ENCODE measurements at places on chromosomes 5 and 9. TPM values are rescaled to one million over a fixed set of nuclear protein-coding genes. Genes with fewer than 3 reads are reported as not detected.

- DNase-seq = peak; percentile 18
Measured at GRCh38 chr9:133762488-133763271, 24.5 kb upstream of the SARDH start.

GRCh38 chr9:136849038-136849959 is at the start of gene PHPT1:
PHPT1 (plus strand) TSS chr9:136849409; CDS start chr9:136849431, 22 bp downstream.
- DNase-seq = peak; percentile 97

GRCh38 chr9:69370430-69370829 is 45.4 kb downstream of the ENTREP1 start:
- no peak for DNase-seq

DNA sequence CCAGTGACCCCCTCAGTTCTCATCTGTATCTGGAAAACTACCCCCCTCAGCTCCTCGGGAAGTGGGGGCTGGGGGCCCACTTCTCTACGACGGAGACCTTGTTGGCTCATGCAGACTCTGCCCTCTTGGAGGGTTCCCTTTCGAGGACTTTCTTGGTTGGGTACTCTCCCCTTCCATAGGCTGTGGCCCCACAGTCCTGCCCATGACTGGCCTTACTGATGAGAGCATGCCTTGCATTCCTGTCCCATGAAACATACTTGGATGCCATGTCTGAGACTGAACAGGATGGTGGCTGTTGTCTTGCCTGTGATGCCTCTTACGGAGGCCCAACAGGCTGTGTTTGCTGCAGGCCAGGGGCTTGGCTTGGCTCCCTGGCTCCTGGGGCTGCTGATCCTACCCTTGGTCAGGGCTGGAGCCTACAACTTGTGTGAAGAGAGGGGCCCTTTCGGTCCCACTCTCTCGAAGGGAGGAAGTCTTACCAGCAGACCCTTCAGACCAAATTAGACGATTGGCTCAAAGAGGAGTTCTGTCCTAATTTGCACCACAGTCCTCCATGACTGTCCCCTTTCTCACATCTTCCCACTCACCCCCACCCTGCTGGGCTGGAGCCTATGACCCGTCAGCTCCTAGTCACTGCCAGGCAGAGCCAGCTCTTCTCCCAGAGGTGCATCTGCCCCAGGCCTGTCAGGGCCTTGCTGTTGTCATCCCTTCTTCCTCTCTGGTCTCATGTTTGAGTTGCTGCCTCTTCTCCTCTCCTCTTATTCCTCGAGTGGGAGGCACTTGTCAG is 109.9 kb downstream of the CACNA1B start:
- DNase-seq = no peak

DNA sequence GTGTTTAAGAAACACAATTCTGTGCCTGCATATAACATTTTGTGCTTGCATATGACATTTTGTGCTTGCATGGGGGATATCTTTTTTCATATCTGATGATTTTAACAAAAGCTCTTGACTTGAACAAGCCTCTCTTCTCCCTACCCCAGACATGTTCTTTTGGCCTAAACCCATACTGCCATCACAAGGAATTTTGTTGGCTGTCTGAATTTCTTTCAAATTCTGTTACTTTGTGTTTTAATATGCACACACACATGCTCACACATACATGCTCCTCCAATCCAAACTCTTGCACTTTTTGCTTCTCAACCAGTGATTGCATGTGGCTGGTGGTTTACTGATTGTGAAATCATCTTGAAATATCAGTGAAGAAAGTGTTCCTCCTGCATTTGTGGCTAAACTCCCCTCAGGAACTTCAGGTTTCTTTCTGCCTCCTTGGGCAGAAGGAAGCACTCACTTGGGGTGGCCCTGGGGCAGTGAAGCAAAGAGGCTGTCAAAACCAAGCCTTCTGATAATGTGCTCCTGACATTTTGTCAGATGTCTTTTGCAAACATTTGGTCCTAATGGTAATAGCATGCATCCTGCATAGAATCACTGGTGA is 377.2 kb upstream of the KLF4 start:
- no peak for DNase-seq

GRCh38 chr9:92752812-92753404 is 11.7 kb downstream of the BICD2 start:
- no peak for DNase-seq

Gene GLDC
- not detected for total RNA-seq

Gene MAMDC2
- not detected for total RNA-seq
